ENCODE measurements at places on chromosomes 3 and 15.

GRCh38 chr3:123026565-123027291, 835 bp downstream of the SEMA5B start:
- DNase-seq: peak; percentile 46

- DNase-seq: no peak
Observed at GRCh38 chr15:94912760-94913159, 681.4 kb downstream of the MCTP2 start.

GRCh38 chr15:22811640-22812039, 25.2 kb downstream of the NIPA1 start:
- no peak for DNase-seq

DNA sequence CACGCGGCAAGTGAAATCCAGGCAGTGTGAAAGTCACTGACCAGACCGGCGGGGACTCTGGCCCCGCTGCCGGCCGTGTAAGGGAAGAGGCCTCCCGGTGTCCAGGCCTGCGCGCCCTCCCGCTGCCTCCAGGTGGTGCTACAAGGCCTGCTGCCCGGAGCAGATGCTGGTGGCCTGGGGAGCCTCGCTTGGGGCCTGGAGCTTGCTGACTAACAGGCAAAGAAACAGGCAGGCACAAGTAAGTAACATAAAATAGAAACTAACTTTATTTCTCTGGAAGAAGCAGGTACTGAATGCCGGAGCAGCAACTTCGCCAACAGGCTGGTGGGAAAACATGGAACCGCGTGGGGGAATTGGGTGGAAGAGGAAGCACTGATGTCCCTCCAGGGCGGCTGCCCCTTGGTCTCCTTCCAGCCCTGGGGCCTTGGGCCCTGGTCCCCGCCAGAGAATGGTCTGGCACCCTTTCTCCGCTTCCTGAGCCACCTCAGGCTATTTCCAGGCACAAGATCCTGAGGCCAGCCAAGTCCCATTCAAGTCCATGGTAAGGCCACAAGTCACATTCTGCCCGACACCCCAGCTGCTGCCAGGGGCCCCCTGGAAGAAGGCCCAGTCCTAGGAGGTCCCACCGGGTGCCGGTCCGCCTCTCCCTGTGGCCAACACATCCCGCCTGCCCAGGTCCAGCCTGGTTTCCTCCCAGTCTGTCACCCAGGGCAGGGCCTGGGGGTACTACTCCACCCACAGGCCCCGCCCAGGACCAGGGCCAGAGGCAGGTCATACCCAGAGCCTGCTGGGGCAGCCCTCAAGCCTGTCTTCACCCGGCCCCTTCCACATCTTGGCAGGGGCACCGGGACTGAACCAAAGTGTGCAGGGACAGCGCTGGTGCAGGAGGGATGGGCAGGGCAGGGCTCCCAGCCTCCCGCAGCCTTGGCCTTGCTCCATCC, 45.0 kb downstream of the TNK2 start:
- DNase-seq: peak; percentile 90

DNA sequence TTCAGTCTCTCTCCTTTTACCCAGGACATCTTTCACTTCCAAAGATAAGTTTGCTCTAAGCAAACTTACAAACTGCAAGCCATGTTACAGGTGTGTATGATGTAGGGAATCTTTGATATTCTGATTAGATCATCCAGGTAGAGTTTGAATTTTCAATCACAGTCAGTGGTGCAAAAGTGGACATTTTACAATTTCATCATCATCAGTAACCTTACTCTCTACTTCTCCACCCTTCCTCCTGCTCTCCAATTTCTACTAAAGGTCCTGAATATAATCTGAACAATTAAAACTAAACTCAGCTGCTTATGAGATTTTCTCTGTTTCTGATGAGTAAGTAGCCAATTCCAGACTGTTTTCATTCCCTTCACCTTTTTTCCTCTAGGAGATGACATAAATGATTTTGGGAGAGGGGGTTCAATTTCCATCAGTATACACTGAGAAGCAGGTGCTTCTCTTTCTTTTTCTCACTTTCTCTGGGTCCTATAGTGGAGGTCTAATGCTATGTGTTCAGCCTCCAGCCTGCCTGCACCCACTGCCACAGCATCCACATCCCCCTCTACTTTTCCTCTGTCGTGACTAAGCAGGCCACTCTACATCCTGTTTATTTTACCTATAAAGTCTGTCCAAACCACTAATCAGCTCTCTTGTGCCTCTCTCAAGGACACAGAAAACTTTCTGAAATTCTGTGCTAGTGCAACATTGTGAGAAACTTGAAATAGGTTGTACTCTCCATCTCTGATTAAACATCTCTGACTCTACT, 27.6 kb downstream of the SUCNR1 start:
- no peak for DNase-seq

DNA sequence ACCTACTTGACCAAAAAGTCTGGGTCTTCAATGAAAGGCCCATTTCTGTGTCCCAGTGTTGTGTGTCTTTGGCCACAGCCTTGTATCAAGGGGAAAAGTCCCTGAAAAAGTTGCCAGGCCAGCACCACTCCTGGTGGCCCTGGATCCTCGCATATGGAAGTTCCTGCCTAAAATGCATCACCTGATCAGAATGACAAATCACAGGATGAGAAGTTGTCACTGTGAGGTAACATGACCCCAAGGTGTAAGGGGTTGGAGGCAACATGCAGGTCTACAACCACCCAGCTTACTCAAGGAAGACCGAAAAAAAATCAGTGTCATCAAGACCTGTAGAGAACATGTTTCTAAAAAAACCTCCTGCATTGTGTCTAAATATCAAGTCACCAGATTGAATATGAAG, 25.6 kb downstream of the PARP15 start:
- DNase-seq: no peak

- DNase-seq: no peak
Observed at GRCh38 chr15:42344763-42345162, 14.5 kb upstream of the CAPN3 start.

DNA sequence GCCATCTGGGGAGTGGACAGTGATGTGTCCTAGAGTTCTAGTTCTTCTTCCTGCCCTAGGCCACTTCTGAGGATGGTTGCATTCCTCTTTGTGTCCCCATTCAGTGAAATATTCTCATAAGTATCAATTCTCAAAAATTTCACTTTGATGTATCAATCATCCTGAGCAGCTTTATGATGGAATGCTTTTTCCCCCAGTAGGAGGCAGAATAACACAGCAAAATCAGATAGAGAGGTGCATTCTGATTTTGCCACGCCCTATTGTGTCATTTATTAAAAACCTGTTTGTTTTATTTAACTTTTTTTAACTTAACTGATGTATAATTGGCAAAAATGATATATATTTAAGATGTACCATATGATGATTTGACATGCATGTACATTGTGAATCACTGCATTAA, 656.0 kb upstream of the GRM7 start:
- peak; percentile 5 for DNase-seq

- DNase-seq: no peak
Observed at GRCh38 chr3:98530676-98531075, 1.1 kb upstream of the GPR15 start.

DNA sequence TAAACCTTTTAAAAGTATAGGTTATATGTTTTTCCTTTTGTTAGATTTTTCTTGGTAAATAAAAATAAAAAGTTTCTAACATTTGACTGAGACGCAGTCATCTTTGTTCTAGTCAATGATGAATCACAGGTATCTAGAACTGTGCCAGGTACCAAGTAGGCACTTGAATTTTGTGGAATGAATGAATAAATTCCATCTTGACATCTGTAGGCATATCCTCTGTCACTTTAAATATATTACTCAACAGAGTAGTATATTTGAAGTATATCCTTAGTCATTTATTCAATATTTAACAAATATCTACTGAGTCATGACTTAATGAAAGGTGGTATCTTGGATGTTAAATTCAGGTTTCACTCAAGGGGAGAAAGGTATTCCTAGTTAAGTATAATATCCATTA, 828.4 kb downstream of the TUSC7 start:
- no peak for DNase-seq

DNA sequence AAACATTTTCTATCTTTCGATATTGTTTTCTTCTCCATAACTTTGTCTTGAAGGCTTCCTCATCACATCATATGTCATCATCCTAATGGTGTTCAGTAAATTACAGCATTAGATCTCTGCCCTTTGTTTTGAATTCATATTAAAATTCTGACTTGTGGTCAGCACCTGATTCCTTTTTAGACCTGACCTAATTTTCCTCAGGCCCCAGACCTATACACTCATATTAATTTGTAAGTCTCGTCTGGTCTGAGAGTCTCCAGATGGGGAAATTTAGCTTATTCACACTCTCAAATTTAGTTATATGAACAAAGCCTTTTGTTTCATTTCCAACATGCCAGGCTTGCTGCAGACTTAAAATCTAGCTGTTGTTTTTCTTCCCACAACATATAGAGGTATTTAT, 248.4 kb downstream of the KCNH8 start:
- no peak for DNase-seq

DNA sequence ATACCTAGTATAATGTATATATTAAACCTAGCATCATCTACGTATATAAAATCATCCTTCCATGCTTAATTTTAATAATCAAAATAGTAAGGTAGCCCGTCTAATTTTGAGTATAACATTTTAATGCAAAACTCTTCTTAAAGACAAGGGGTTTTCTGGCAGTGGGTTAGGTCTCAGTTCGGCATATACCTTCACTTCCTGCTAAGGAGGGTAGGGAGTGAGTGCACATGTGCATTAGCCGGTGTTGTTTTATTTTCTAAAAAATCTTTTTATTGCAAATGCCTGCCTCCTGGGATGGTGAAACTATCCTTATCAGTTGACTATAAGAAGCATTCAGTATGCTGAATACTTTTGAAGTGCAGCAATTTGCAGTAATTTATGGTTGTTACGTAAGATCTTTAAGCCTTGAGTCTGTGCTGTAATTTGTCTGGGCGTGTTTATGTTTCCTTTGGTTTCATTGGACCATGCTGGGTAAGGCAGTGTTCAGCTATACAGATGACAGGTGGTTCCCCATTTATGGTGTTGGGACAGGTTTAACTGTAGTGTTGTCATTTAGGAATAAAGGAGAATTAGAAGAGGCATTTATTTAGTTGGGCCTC, 11.7 kb downstream of the ARHGEF26 start:
- no peak for DNase-seq

- no peak for DNase-seq
Observed at GRCh38 chr15:100687582-100688141, 85.3 kb downstream of the ASB7 start.

DNA sequence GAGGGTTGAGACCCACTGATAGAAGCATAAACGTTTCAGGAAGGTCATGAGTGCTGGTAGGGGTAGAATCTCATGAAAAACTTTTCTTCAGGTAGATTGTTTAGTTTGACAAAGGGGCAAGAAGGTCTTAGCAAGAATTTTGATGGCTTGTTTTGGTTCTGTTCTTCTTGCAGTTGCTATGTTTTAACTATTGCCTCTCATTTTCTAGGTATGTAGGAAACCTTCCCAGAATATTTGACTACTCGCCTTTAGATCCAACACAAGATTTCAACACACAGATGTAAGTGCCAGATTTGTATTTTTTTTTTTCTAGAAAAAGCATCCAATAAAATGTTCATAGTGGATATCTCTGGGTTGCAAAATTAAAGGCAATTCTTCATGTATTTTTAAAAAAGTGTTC, 77.1 kb downstream of the USP13 start:
- no peak for DNase-seq

DNA sequence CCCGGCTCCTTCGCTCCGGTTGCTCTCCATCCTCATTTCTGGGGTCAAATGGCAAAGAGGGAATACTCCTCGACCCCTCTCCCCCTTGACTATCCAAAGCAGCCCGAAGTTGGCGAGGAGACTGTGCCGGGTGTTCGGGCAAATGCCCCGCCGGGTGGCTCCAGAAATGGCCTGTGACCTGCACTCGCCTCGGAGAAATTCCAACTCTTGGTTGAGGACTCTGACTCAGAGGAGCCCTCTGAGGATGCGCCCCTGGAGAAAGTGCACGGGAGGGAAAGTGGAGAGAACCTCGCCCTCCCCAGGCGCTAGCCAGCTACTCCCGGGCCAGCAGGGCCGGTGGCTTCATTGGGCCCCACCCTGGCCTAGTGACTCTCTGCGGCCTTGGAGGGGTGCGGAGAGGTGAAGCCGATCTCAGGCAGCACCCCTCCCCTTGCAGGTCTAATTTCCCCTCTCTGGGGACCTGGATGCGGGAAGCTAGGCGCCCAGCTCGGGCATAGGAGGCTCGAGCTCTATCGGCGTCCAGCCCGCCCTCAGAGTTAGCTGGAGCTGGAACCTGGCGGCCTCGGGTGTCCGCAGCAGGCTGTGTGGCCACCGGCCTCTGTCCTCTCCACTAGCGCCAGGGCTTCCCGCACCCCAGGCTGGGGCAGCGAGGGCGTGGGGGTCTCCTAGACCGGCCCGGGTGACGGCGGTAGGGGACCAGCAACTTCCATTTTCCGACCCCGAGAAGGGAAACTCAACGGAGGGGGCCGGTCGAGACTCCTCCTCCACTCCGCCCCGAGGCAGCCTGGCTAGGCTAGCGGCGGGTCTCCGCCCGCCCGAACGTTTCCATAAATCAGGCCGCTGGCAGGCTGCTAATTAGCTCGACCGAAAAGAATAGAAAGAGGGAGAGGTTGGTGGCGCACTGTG, 29.4 kb downstream of the NR2F2 start:
- no peak for DNase-seq

DNA sequence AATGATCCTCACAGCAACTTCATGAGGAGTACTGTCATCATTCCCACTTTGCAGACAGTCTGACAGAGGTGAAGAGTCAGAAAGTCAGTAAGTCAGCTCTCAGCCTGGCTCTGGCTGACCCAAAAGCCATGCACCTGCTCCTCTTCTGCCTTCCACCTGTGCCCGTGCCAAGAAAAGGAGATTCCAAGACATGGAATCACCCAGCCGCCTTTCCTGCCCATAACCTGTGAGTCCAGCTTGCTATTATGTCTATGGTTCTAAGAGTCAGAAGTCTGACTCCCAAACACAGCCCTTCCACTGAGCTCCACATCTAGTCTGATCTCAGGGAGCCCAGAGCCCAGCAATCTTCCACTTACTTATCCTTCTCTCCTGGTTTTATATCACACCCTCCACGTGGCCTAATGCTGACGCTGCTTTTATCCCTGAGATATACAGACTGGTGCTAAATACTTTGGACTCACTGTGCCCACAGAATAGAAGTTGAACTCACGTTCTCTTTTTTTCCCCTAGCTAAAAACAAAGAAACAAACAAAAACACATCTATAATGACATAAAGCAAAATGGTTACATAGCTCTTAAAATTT, 66.0 kb downstream of the PLD1 start:
- DNase-seq: no peak

GRCh38 chr15:63156755-63157117, 541 bp downstream of the RPS27L start:
- DNase-seq: no peak

DNA sequence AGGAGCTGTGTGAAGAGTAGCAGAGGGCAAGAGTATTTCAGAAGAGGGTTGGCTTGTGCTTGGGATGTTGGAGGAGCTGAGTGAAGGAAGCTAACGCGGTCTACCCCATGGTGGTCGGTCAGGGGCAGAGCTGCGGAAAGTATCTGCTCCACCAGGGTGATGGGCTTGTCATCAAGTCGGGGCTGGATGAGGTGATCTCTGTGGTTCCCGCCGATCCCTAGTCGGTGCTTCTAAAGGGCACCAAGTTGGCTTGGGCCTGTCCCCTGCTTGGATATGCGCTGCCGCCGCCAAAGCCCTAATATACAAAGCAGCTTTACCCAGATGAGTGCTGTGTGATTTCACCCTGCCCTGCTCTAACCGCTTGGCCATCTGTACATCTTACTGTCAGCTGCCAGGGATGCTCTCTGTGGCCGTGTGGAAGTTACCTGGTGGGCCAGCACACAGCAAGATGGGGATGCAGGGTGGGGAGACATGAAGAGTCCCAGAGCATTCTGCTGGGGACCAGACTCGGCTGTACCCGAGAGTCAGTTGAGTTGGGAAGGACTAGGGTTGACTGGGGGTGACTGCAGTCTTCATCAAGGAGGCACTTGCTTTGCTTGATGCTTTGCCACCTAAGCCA, 226.1 kb upstream of the BHLHE40 start:
- no peak for DNase-seq
